Activated naive CD4-positive, alpha-beta T cell treated with anti-CD3 and anti-CD28 coated beads for 36 hours (primary cell): ENCODE measurements at places on chromosomes 11 and 22.

GRCh38 chr11:104968856-104969776, 742 bp upstream of the CASP4 start:
- DNase-seq, result no peak

DNA sequence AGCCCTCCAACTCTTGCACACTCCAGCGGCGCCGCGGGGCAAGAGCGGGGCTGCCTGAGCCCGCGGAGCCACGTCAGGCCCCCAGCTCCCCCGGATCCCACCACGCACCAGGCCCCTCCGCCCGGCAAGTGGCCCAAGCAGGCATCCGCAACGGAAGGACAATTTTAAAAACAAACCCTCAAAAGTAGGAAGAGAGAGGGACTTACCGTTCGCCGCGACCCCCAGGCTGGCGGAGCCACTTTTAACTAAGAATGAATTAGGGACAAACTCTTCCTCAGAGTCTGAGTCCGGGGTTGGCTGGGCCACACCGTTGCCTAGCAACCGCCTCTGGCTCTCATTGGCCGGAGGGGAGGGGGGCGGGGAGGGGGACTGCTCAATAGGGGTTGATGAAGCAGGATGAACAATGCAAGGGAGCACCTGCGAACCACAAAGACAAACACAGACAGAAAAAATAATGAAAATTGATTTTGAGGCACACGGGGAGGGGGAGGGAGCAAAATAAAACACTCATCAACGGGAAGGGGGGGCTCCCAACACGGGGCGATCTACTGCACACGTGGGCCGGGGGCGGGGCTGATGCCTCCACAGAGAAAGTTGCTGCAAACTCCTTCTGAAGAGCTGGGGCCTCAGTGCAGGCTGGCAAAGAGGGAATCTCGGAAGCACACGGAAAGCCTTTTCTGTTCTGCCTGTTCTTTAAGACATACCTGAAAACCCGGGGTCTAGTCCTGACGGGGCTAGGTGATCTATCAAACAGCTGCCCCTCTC, 387.5 kb upstream of the NARS2 start:
- no peak for DNase-seq

GRCh38 chr22:46209262-46209661, 40.8 kb downstream of the CDPF1 start:
- DNase-seq, result no peak

DNA sequence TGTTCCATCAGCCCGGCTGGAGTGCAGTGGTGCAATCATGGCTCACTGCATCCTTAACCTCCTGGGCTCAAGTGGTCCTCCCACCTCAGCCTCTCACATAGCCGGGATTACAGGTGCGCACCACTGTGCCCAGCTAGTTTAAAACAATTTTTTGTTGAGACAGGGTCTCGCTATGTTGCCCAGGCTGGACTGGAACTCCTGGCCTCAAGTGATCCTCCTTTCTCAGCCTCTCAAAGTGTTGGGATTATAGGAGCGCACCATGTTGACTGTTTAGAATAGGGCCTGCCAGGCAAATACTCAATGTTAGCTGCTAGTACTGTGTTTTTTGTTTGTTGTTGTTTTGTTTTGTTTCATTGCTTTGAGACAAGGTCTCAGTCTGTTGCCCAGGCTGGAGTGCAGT, 66.4 kb downstream of the ARHGAP8 start:
- DNase-seq, result no peak

DNA sequence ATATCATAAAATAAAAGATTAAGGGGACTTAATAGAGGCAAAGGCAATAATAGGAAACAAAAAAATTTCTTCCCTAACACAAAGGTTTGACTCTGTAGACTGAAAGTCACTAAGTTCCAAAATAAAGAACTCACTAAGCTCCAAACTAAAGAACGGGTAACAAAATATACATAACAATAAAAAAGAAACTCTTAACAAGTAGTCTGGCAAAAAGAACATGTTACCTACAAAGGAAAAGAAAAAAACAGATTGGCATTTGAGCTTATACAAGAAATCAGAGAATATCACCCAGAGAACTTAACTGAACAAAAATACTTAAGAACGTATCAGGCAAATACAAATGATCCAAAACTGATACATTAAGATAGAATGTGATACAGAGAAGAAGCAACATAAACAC, 7.5 kb downstream of the ARHGAP32 start:
- DNase-seq, result no peak

DNA sequence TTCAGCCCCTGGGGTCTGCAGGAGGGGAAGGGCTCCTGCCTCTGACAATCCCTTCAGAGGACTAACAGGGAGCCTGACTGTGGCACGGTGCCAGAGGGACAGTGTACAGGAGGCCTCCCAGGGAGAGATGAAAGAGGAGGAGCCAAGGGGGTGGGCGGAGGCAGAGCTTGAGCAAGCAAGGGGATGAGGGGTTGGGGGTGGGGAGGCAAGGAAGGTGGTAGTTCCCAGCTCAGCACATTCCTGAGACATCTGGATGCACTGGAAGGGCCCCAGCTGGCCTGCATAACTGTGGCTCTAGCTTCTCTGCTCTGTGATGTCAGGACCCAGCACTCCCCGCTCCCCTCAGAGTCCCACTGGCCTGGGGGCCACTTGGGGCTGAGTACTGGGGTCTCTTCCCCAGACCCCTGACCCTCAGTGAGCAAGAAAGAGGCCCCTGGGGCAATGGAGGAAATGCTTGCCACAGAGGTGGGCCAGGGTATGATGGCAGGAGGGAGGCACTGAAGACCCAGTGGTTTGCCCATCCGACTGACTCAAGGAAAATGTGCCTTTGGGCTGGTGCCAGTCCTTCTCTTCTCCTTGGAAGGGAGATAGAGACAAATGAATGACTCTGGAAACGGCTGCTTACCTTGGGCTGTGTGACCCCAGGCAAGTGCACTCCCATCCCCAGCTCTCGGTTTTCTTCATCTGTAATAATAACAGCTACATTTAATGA, 13.3 kb downstream of the CREB3L1 start:
- no peak for DNase-seq

DNA sequence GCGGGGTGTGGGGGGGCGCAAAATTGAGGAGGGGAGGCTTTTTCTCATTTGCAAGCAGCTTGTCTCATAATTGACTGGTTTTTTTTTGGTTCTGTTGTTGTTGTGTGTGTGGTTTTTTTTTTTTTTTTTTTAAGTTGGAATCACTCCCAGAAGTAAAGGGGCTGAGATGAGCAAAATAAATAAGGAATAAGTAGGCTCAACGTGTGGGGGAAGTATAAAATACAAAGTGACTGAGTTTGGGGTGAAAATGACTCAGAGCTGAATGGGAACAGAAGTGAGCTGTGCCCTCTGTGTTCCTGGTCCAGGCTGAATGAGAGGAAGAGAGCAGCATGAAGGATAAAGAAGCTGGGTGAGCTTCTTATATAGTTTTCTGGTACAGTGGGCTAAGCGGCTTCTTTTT, 90.0 kb downstream of the GRIK4 start:
- no peak for DNase-seq

DNA sequence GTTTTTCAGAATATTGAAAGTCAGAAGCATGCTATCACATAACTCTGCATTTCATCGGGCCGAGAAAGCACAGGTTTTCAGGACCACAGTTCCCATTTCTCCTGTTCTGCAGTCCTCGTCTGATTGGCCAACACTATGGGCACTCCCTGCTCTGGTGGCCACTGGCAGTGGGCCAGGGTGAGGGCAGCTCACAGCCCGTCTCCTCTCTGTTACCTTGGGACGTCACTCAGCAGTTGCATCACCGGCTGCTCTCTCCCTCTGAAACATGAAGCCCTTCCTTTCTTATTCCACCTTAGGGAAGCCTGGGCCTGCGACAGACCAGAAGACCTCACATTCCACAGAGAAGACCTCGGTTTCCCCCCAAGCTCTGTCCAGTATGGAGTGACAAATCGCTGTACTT, 11.4 kb upstream of the MICAL3 start:
- DNase-seq, result no peak

DNA sequence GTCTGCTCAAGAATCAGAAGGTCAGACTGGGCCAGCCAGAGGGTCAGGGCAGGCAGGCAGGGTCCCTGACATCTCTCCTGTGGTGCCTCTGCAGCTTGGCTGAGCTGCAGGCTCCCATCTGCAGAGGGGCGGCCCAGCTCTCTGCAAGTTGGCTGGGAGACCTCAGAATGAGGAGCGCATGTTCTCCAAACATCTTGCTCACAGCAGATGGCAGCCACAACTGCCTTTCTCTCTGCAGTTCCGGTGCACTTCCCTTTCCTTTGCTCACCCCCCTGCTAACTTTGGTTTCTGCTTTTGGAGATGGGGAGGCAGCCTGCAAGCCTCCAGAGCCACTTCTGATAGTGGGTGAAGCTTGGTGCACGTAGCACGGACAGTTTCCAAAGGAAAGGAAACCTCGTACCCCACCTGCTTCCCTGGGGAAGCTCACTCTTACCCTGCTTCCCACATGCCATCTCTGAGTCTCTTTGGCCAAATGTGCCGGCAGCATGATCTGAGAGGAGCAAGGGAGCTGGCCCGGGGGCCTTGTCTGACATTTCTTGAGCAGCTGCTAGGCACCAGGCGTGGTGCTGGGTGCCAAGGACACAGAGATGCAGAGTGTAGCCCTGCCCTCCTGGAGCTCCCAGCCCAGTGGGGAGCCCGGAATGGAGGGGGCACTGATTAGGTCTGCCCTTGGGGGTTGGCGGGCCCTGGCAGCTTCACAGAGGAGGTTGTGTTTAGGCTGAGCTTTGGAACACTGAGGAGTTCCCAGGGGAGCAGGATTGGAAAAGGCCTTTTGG, 18.2 kb downstream of the DAGLA start:
- DNase-seq, result no peak

- DNase-seq, result no peak
These were observed 6.5 kb upstream of the SMARCB1 start for GRCh38 chr22:23780146-23780748.

GRCh38 chr11:1263010-1263409, 40.1 kb downstream of the MUC5B start:
- DNase-seq, result peak; percentile 41

- no peak for DNase-seq
These were observed 10.7 kb downstream of the CBX6 start for GRCh38 chr22:38861170-38861876.

DNA sequence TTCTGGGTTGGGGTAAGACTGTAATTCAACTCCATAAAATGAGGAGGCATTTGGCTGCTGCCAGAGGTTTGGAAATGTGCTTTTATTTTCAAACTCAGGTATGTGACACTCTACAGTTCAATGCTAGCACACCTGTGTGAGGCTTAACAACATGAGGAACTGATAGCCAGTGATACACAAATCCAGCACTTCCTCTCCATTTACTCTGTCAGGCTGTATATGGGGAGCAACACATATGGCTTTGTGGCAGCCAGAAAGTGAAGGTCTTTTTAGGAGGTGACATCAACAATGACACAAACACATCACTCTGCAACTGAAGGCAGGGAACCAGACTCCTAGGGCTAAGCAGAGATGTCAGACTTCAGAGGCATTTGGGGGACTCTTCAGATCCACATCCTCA, 4.6 kb upstream of the LYVE1 start:
- DNase-seq, result no peak

DNA sequence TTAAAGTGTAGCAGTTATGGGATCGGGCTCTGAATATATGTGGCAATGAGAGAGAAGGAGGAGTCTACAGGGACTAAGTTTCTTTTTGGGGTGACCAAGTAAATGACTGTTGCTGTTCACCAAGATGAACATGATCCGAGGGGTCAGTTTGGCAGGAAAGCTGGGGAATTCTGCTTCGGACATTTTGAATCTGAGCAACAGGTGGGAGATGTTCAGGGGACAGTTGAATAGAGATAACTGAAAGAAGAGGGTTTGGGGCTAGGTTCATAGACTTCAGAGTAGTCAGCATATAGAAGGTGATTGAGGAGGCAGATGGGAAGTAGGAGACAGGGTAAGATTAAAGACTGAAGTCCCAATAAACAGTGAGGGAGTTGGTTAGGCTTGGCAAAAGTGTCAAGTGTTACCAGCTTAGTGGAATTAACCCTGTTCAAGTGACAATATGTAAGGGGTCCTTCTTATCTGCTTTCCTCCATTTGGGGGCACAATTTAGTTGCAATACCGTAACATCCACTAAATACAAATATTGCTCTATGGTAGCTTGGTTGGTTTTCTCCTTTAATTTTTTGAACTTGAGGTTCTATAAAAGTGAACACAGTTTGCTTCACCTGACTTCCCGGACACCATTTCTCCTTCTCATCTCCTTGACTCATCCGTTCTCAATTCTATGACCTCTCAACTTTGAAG, 2.9 kb upstream of the ENTHD1 start:
- no peak for DNase-seq

GRCh38 chr22:19904935-19905334, 36.6 kb upstream of the COMT start:
- no peak for DNase-seq

GRCh38 chr22:47446331-47446730, 683.9 kb downstream of the TBC1D22A start:
- no peak for DNase-seq

DNA sequence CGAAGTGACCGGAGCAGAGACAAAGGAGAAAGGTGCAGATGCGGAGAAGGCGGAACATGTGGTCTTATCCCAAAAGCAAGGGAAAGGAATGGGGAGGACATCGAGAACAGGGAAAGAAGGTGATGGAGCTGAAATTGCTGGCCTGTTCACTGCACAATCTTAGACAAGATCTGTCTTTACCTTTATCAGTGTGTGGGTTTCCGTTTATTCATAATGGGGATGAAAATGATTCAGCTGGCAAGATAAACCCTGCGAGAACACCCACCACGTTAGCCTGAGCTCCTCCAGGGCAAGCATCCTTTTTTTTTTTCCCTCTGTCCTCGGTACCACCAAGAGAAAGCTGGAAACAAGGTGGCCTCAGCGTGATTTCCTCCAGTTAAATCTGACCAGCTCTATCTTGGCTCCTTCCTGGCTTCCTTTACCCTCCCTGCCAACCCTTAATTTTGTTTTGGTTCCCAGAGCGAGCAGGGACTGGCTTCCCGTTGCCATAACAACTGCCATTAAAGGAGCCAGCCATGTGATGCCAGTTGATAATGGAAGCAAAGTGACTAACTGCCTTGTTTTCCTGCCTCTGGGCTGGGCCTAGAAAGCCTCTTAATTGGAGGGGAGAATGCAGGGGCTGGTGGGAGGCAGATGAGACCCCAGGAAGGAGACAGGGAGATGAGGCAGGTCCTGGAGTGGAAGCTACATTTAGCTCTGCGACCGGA, 4.2 kb downstream of the SGSM1 start:
- DNase-seq, result no peak

- no peak for DNase-seq
These were observed 5.8 kb upstream of the HBE1 start for GRCh38 chr11:5275369-5276110.

GRCh38 chr11:1703146-1703545, 6.2 kb downstream of the KRTAP5-6 start:
- DNase-seq, result no peak

- DNase-seq, result no peak
These were observed 77.6 kb downstream of the LUZP2 start for GRCh38 chr11:24574461-24574860.
